ENCODE measurements at places on chromosomes 2 and 18. TPM values are rescaled to one million over a fixed set of nuclear protein-coding genes. Genes with fewer than 3 reads are reported as not detected.

The IL18R1 gene
- under 0.01 TPM for total RNA-seq

The IL1A gene
- total RNA-seq: not detected

The TMEM178A gene
- total RNA-seq: 0.11 TPM

The CTAGE1 gene
- not detected for total RNA-seq

The PAX3 gene
- 0.33 TPM for total RNA-seq

The RAD51AP2 gene
- total RNA-seq: not detected

The APLF gene
- 6.9 TPM for total RNA-seq

The TRIM54 gene
- total RNA-seq: 1.3 TPM

The LMAN1 gene
- total RNA-seq: 97.9 TPM

All from dermis lymphatic vessel endothelial cell (primary cell).